ENCODE measurements at places on chromosomes 1 and 21. TPM values are rescaled to one million over a fixed set of nuclear protein-coding genes. Genes with fewer than 3 reads are reported as not detected.
A peak's percentile ranks its signal among the peaks of the same experiment; 100 is the strongest.

PPIAL4G gene
- polyA plus RNA-seq = not detected

ILDR2 gene
- not detected for polyA plus RNA-seq

NID1 gene
- polyA plus RNA-seq = 6.8 TPM

AMY1A gene
- polyA plus RNA-seq = not detected

AK4 gene
- polyA plus RNA-seq = 4.3 TPM

KIF26B gene
- 0.05 TPM for polyA plus RNA-seq

SMIM1 gene
- polyA plus RNA-seq = 1.4 TPM

IL12RB2 gene
- not detected for polyA plus RNA-seq

ANKRD35 gene
- 1.3 TPM for polyA plus RNA-seq

C1orf53 gene
- polyA plus RNA-seq = 1.7 TPM

VHLL gene
- polyA plus RNA-seq = not detected

FBLIM1 gene
- polyA plus RNA-seq = not detected

GRCh38 chr1:226823643-226824042, 46.8 kb upstream of the PSEN2 start:
- no peak overlapping the region for H3K4me3 ChIP-seq
- no peak for DNase-seq
- no peaks in the 10 kb centered on the region for H3K36me3 ChIP-seq
- H3K4me1 ChIP-seq = peaks cover 10% of the 10 kb centered on the region

DNA sequence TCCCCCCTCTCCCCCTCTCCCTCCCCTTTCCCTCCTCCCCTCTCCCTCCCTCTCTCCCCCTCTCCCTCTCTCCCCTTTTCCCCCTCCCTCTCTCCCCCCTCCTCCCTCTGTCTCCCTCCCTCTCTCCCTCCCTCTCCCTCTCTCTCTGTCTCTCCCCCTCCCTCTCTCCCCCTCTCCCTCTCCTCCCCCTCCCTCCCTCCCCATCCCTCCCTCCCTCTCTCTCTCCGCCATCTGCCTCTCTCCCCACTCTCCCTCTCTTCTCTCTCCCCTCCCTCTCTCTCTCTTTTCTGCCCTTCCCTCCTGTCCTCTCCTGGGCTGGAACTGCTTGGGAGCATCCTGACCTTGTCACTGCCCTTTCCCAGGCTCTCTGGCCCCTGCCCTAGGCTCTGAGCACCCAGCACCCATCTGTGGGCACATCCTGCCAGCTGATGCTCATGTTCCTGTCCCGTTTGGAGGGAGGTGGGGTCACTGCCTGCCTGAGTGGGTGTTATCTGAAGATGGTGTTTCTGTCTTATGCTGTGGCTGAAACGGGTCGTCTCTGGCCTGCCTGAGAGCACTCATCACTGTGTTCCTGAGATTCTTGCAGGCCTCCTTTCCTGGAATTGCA, 10.8 kb downstream of the FTCD start:
- DNase-seq = no peak
- peaks cover 3% of the 10 kb centered on the region for H3K4me1 ChIP-seq
- no peak overlapping the region for H3K4me3 ChIP-seq

DNA sequence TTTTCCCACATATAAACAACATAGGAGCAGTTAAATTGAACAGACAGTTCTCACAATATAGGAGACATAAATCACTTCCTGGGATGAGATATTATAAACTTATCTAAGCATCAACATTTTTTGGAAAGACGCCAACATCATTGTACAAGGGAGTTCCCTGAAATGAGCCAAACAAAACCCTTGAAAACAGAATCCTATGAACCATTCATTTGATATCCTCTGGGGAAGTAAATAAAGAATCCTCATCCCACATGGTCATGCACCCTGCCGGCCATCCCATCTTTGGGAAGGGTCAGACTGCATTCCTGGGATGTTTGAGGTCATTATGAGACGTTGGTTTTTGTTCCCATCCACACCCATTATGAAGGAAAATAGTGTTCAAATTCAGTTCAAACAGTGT, 111.8 kb upstream of the USP25 start:
- no peak overlapping the region for H3K4me3 ChIP-seq
- no peaks in the 10 kb centered on the region for H3K27me3 ChIP-seq
- H3K27ac ChIP-seq = no peak overlapping the region

GRCh38 chr1:211900441-211900840, 69.9 kb upstream of the LPGAT1 start:
- H3K4me1 ChIP-seq = peaks cover 1% of the 10 kb centered on the region
- no peak overlapping the region for H3K4me3 ChIP-seq
- H3K27ac ChIP-seq = no peak overlapping the region
- no peaks in the 10 kb centered on the region for H3K36me3 ChIP-seq
- DNase-seq = no peak

DNA sequence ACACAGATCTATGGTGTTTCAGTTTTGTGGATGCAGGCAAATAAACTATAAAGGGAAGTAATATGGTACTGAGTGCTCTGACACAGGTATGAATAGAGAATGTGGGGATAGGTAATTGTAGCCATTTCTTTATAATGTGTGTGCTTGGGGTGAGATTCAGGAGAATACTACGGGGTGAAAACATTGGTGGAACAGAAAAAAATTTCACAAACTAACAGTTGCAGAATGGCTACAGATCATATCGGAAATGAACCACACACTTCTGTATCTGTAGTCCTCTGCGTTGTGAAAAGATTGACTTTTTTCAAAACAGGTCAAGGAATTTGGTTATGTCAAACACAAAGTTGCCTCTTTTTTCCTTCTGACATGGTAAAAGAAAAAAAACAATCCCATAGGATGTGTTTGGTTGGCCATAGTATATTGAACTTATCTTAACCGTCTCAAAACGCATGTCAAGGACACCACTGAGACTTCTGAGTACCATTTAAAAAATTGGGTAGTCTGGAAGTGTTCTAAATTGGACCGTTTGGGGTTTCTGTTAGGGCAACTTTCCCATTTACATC, 1.1 kb upstream of the CDC73 start:
- peaks cover 9% of the 10 kb centered on the region for H3K36me3 ChIP-seq
- H3K4me1 ChIP-seq = peaks cover 16% of the 10 kb centered on the region
- no peak overlapping the region for H3K4me3 ChIP-seq
- H3K27me3 ChIP-seq = no peaks in the 10 kb centered on the region
- no peak overlapping the region for H3K27ac ChIP-seq

DNA sequence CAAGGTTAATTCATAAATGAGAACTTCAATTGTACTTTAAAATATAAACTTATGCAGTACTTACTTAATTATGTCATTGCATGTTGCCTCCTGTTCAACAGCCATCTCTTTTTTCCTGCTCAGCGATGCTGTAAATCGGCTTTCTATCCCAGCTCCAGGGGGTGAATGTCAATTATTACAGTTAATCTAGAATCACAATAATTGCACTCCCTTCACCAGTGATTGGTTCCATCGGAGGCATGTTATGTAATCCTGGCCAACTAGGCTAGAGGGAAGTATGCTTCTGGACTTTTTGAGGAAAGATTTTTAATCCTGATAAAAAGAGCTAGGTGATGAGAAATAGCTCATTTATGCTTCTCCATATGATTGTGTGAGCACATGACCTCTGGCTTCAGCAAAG, 53.8 kb upstream of the SGIP1 start:
- DNase-seq = no peak
- H3K27me3 ChIP-seq = no peaks in the 10 kb centered on the region
- no peak overlapping the region for H3K27ac ChIP-seq
- no peaks in the 10 kb centered on the region for H3K36me3 ChIP-seq
- H3K4me3 ChIP-seq = no peak overlapping the region
- H3K4me1 ChIP-seq = no peaks in the 10 kb centered on the region

DNA sequence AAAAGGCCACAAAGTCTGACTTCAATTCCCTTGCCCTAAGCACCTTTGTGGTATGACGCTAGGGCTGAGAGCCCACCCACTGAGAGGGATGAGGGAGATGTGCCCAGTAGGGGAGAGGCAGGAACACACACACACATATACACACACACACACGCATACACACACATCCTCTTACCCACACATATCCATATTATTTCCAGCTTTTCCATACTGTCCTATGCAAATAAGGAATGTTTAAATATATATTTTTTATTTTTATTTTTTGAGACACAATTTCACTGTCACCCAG, 3.0 kb downstream of the RAB25 start:
- H3K4me1 ChIP-seq = no peaks in the 10 kb centered on the region
- DNase-seq = no peak
- H3K4me3 ChIP-seq = no peak overlapping the region
- H3K27ac ChIP-seq = no peak overlapping the region

DNA sequence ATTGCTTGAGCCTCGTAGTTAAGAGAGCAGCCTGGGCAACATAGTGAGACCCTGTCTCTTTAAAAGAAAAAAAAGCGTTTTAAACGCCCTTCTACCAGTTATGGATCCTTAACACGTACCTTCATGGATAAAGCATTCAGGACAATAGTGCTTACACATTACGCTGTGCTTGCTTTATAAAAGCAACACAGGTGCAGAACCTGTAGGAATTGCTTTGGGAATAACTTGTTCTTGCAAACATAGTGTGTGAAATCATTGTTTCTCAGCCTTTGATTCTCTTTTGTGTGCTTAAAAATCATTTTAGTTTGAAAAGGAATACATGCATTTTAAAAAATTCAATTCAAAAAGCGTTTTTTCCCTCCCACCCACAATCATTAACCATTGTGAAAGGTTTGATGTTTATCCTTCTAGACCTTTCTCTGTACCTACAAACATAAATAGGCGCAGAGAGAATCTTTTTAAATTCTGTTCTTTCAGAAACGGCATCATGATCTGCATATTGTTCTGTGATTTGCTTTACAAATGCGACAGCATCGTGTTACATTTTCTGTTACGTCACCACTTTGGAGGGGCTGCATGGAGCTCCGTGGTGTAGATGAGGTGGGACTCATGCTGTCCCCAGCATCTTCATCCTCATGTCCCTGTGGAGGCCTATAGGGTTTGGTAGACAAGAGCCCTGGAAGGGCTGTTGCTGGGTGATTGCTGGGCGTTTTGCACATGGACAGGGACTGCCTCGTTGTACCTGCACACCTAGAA, 54.6 kb downstream of the SPSB1 start:
- no peak overlapping the region for H3K4me3 ChIP-seq
- no peaks in the 10 kb centered on the region for H3K4me1 ChIP-seq
- no peak overlapping the region for H3K27ac ChIP-seq
- H3K36me3 ChIP-seq = no peaks in the 10 kb centered on the region
- H3K27me3 ChIP-seq = no peaks in the 10 kb centered on the region

DNA sequence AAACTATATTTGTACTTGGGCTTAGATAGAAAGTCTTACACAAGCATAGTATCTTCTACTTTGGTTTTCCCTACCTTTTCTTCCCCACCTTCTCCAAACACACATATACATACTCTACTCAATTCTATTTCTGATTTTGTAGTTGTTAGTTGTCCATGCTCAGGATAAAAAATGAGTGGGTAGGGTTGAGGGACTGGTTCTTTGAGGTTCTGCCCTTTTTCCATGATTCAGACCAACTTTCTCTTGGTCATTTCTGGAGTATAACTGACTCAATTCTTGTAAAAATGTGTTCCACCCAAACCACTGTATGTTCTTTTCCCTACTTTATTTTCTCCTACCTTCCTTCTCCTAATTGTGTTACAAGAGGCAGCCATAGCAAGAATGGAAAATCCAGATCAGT, 3.3 kb downstream of the CFAP126 start:
- H3K4me3 ChIP-seq = no peak overlapping the region
- peaks cover 11% of the 10 kb centered on the region for H3K4me1 ChIP-seq
- H3K36me3 ChIP-seq = peaks cover 52% of the 10 kb centered on the region

DNA sequence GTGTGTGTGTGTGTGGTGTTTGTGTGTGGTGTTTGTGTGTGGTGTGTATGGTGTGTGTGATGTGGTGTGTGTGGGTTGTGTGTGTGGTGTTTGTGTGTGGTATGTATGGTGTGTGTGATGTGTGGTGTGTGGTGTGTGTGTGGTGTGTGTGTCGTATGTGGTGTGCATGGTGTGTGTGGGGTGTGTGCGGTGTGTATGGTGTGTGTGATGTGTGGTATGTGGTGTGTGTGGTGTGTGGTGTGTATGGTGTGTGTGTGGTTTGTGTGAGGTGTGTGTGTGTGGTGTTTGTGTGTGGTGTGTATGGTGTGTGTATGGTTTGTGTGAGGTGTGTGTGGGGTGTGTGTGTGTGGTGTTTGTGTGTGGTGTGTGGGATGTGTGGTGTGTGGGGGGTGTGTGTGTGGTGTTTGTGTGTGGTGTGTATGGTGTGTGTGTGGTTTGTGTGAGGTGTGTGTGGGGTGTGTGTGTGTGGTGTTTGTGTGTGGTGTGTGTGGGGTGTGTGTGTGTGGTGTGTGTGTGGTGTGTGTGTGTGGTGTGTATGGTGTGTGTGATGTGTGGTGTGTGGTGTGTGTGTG, 106.2 kb upstream of the ADAR start:
- no peak overlapping the region for H3K4me3 ChIP-seq
- no peaks in the 10 kb centered on the region for H3K36me3 ChIP-seq
- peak overlapping the region; percentile 84 for H3K27ac ChIP-seq
- no peaks in the 10 kb centered on the region for H3K27me3 ChIP-seq
- DNase-seq = no peak

DNA sequence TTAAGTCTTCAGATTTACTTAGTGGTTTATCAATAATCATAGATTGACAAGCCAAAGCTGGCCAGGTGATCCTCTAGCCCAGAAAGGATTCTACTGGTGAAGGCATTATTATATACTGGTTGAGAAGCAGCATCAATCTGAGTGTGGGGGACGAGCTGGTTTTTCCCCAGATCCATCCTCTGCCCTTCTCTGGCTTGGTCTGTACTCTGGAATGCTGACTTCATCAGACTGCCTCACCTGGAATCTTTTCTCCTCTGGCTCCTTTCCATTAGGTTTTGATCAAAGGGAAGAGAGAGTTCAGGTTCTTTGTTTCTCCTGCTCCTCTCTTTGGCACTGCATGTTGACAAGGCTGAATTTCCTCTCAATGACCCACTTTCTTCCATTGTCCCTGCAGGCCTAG, 93.9 kb downstream of the KCTD3 start:
- no peaks in the 10 kb centered on the region for H3K27me3 ChIP-seq
- H3K36me3 ChIP-seq = no peaks in the 10 kb centered on the region
- DNase-seq = no peak
- no peak overlapping the region for H3K27ac ChIP-seq
- no peaks in the 10 kb centered on the region for H3K4me1 ChIP-seq

GRCh38 chr1:62593825-62594394, 3.4 kb upstream of the ANGPTL3 start:
- no peaks in the 10 kb centered on the region for H3K4me1 ChIP-seq
- DNase-seq = no peak
- no peaks in the 10 kb centered on the region for H3K27me3 ChIP-seq
- no peaks in the 10 kb centered on the region for H3K36me3 ChIP-seq
- no peak overlapping the region for H3K27ac ChIP-seq

- no peaks in the 10 kb centered on the region for H3K27me3 ChIP-seq
- H3K4me3 ChIP-seq = no peak overlapping the region
- H3K27ac ChIP-seq = no peak overlapping the region
- peaks cover 100% of the 10 kb centered on the region for H3K36me3 ChIP-seq
- no peak for DNase-seq
- no peaks in the 10 kb centered on the region for H3K4me1 ChIP-seq
Measured at GRCh38 chr1:203703586-203703985, 61.4 kb upstream of the LAX1 start.

Data from CD14-positive monocyte (primary cell).